Activated naive CD8-positive, alpha-beta T cell treated with anti-CD3 and anti-CD28 coated beads, Interleukin-2, amount 50 U/mL, for 24 hours (primary cell): ENCODE measurements at places on chromosomes 7 and 10.

GRCh38 chr10:123808906-123809305 is 82.7 kb downstream of the CPXM2 start:
- DNase-seq: no peak

GRCh38 chr10:71659111-71659634 is 60.4 kb downstream of the C10orf105 start:
- no peak for DNase-seq

DNA sequence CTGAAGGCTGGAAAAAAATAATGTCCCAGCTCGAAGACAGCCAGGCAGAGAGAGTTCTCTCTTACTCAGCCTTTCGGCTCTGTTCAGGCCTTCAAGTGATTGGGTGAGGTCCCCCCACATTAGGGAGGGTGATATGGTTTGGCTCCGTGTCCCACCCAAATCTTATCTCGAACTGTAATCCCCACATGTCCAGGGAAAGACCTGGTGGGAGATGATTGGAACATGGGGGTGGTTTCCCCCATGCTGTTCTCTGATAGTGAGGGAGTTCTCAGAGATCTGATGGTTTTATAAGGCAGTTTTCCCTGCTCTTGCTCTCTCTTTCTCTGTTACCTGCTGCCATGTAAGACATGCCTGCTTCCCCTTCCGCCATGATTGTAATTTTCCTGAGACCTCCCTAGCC is 36.6 kb upstream of the LEP start:
- DNase-seq: no peak

- no peak for DNase-seq
These were observed 49.1 kb upstream of the FXYD4 start for GRCh38 chr10:43322331-43322730.

DNA sequence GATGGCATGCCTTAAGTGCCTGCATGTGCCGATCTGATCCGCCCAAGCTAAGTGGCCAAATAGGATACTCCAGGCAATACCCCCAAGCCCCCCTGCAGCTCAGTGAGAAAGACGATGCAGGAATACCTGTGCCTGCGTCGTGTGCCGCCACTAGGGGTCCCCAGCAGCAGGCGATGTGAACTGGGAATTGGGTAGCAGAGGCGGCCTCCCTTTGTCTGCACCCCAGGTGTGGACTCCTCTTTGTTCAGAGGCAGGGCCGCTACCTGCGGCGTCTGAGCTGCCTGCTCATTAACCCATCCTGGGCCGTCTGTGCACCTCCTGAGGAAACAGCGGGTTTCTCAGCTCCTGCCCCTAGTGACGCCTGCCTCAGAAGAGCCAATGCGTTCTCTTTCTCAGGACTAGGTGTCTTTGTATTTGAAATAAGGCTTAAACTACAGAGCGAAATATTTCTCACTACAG is 4.8 kb upstream of the CHN2 start:
- peak; percentile 66 for DNase-seq

GRCh38 chr10:124994573-124995473 is 52.9 kb downstream of the ZRANB1 start:
- DNase-seq: no peak

GRCh38 chr7:30884881-30885280 is 26.8 kb upstream of the AQP1 start:
- DNase-seq: no peak

DNA sequence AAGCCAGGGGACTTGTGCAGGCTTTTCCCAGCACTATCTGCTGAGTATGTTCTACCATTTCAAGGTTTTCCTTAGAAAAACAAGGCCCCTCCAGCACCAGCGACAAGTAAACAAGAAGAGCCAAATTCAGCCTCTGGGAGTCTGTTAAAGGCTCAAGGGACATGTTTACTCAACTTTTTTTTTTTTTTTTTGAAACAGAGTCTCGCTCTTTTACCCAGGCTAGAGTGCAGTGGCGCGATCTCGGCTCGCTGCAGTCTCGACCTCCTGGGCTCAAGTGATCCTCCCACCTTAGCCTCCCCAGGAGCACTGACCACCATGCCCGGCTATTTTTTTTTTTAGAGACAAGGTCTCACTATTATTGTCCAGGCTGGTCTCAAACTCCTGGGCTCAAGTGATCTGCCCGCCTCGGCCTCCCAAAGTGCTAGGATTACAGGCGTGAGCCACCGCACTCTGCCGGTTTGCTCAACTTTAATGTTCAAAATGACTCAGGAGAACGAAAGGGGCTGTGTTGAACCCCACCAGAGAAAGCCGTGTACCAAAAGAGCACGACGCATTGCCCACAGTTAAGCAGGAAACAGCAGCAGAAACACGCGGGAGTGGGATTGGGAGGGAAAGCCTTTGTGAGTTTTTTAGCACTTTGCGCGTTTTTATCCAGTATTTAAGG is 772 bp downstream of the PRDX3 start:
- peak; percentile 41 for DNase-seq

- no peak for DNase-seq
These were observed 30.5 kb downstream of the SLC18A2 start for GRCh38 chr10:117271427-117271826.

GRCh38 chr10:100827819-100828737 is 82.7 kb downstream of the PAX2 start:
- DNase-seq: peak; percentile 49

- DNase-seq: no peak
These were observed 55.0 kb downstream of the GBF1 start for GRCh38 chr10:102300278-102300843.

DNA sequence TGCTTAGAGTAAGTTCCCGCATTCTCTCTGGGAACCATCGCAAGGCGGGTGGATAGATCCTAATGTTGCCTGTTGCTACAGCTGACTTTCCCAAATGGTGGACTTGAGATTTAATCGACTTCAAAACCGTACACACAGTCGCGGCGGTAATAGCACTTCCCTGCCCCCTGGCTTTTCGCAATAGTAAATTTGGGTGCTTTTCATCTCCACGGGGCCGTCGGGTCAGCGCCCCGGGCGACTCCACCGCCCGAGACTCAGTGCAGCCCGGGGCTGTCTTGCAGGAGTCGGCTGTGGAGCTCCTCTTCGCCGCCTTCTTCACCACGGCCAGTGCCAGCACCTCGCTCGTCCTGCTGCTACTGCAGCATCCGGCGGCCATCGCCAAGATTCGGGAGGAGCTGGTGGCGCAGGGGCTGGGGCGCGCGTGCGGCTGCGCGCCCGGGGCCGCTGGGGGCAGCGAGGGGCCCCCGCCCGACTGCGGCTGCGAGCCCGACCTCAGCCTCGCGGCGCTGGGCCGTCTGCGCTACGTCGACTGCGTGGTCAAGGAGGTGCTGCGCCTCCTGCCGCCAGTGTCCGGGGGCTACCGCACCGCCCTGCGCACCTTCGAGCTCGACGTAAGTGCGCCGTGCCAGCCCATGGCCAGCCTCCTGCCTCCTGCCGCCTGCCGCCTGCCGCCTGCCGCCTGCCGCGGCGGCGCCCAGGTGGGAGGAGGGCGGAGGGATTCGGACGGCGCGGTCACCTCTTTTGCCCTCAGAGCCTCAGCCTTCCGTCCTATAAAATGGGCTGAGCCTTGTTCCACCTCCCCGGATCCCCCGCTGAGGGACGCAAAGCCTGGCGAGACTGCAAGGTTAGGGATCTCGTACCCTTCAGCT is 5.3 kb downstream of the CYP26C1 start:
- no peak for DNase-seq

DNA sequence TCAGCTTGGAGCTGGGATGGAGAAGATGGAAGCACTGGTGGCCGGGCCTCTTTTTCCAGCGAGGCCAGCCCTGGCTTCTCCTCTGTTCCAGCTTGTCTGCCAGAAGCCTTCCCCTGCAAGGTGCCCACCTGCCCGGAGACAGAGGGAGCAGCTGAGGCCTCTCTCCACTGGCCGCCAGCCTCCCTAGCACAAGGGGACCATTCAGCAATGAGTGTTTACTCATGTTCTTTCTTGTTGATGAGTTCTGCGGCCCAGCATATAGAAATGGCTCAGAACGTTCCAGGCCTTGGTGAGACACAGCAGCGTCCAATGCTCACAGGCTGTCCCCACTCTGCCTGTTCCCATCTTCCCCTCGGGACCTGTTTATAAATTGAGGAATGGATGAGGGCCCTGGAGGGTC is 47.3 kb downstream of the CHST3 start:
- no peak for DNase-seq

DNA sequence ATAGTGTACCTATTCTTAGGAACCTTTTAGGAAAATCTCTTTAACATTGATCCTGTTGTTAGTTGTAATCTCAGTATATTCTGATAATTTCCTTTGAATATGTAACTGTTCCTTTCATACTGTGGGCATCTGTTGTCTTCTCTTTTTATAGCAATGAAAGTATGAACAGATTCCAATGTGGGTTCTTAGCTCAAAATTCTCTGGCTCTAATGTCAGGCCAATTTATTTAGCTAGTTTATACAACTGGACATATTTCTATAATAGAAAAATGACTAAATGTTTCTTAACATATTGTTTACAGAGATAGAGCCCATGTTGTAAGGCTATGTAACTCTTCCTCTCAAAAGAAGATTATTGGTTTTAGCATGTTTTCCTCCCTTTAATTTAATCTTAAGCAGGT is 363.2 kb downstream of the AUTS2 start:
- no peak for DNase-seq

GRCh38 chr10:111247781-111248389 is 171.1 kb downstream of the ADRA2A start:
- DNase-seq: no peak

DNA sequence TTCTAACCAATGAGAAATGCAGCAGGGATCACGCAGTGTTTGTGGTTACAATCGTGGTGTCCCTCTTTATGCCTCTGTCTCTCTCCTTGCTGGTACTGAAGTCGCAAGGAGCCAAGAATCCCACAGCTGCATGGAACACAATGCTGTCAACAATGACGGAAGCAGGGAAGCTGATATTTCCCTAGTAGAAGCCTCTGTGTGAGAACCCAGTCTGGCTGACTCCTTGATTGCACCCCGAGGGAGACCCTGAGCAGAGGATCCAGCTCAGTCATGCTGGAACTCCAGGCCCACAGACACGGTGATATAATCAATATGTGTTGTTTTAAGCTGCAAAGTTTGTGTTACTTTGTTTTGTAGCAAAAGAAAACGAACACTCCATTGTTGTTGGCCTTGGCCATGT is 677.9 kb downstream of the PARD3 start:
- DNase-seq: no peak

- DNase-seq: no peak
These were observed 35.0 kb downstream of the ELFN1 start for GRCh38 chr7:1704811-1705738.
